Heart left ventricle (tissue), 16 donors: ENCODE measurements at places on chromosomes 13 and 19. TPM values are rescaled to one million over a fixed set of nuclear protein-coding genes. Genes with fewer than 3 reads are reported as not detected.
A peak's percentile ranks its signal among the peaks of the same experiment; 100 is the strongest.

GRCh38 chr19:42276821-42277220 is 7.8 kb downstream of the CIC start:
- peak overlapping the region; percentile 22 for H3K27ac ChIP-seq
- no peak overlapping the region for H3K4me3 ChIP-seq
- DNase-seq = no peak
- H3K27me3 ChIP-seq = no peaks in the 10 kb centered on the region

GRCh38 chr13:52703482-52703881 is 36.1 kb downstream of the CNMD start:
- H3K27ac ChIP-seq = no peak overlapping the region
- no peak overlapping the region for H3K4me3 ChIP-seq
- DNase-seq = no peak

GRCh38 chr13:47553329-47553977 is 447.6 kb downstream of the SUCLA2 start:
- no peak overlapping the region for H3K4me3 ChIP-seq
- no peaks in the 10 kb centered on the region for H3K27me3 ChIP-seq
- no peaks in the 10 kb centered on the region for H3K36me3 ChIP-seq
- H3K4me1 ChIP-seq = no peaks in the 10 kb centered on the region

DNA sequence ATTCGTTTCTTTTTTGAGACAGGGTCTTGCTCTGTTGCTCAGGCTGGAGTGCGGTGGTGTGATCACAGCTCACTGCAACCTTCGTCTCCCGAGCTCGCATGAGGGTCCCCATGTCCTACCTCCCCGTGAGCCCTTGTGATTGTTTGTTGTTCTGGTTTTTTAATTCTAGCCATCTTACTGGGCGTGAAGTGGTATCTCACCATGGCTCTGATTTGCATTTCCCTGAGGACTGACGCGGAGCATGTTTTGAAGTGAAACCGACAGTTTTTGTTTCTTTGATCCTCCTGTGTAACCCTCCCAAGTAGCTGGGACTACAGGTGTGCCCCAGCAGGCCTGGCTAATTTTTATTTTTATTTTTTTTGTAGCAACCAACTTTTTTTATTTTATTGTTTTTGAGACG is 21.7 kb downstream of the GNG7 start:
- no peaks in the 10 kb centered on the region for H3K27me3 ChIP-seq
- peaks cover 8% of the 10 kb centered on the region for H3K4me1 ChIP-seq
- H3K27ac ChIP-seq = no peak overlapping the region
- no peak overlapping the region for H3K4me3 ChIP-seq

DNA sequence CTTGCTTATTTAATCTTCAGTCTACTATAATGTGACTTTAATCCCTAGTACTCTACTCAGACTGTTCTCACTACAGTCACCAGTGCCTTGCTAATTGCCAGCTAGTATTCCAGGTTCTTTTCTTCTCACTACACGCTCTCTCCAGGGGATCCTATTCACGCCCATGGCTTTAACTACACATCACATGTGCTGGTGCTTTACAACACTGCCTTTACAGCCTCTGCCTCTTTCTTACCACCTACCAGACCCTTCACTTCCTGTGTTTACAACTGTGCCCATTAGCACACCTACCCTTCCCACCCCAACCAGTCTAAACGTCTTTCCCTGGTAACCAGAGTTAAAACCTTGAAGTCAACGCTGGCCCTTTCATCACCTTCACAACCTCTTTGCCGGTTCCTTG is 249.5 kb downstream of the DNAJC15 start:
- H3K4me1 ChIP-seq = peaks cover 24% of the 10 kb centered on the region
- H3K27ac ChIP-seq = no peak overlapping the region

DNA sequence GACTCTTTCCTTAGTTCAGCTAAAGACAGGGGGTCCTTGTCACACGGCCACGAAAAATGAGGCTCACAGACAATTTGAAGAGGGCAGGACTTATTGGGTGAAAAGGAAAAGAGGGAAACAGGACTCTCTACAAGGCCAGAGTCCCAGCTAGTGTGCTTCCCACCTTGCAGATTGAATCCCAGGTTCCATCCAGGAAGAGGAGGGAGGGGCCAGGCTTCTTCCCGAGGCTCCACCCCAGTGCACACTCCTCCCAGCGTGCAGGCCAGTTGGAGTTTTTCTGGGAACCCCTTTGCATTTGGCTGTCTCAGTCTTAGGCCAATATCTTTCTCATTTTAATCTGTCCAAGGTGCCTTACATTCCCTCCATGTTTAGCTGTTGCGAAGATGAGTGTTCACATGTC is 106.8 kb downstream of the DNAJC3 start:
- DNase-seq = no peak
- H3K4me3 ChIP-seq = no peak overlapping the region
- H3K27ac ChIP-seq = no peak overlapping the region
- no peaks in the 10 kb centered on the region for H3K27me3 ChIP-seq

GRCh38 chr13:59721926-59722910 is 441.5 kb downstream of the DIAPH3 start:
- no peaks in the 10 kb centered on the region for H3K36me3 ChIP-seq
- no peak for DNase-seq
- H3K4me1 ChIP-seq = no peaks in the 10 kb centered on the region

DNA sequence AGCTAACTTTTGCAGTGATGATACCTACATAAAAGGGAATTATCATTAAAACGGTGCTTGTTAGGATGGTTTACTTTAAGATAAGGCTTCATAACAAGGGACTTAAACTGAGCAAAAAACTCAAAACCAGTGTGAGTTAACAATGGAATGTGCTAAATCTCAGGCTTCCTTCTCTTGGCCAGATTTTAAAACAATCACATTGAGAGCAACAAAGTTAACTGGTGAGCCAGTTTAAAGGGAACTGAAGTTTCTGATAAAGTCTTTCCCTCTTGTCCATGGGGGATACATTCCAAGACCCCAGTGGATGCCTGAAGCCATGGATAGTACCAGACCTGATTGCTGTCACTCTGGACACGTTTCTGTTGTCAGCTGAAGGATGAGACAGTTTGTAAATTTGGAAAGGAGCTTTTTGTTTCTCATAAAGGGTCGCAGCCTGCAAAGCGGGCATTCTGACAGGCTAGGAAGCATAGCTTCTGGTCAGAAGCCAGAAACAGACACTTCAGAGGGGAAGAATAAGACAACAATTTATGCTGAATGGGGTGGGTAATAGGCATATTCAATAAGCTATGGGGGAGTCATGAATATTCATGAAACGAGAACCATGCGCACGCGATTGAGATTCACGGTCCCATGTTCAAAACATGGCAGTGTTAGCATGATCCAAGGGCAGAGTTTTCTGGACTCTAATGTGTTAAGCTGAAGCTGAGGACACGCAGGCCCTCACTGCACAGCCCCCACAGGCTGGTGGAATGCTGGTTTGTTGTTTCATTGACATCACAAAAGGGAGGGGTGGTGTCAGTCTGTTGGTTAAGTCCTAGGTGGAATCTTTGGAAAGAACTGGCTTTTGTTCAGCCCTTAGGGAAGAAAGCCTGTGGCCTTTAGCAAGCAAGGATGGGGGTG is 150.6 kb upstream of the RNF113B start:
- DNase-seq = no peak
- H3K27me3 ChIP-seq = no peaks in the 10 kb centered on the region
- H3K36me3 ChIP-seq = no peaks in the 10 kb centered on the region
- no peak overlapping the region for H3K27ac ChIP-seq
- peaks cover 3% of the 10 kb centered on the region for H3K4me1 ChIP-seq

DNA sequence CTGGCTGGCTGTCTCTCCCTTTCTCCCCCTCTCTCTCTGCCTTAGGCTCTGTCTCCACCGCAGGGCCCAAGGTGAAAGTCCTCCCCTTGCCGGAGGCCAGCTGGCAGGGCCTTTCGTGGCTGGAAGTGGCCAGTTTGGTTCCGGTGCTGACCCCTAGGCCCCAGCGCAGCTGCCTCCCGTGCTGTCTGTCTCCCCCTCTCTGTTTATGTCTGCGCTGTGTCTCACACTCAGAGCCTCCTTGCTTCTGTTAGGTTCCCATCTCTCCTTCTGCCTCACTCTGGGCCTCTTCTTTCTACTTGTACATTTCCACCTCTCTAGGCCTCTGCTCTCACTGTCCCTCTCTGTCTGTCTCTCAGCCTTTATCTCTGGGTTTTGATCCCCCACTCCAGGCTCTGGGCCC is 13.1 kb downstream of the CCDC97 start:
- H3K36me3 ChIP-seq = peaks cover 3% of the 10 kb centered on the region
- no peak overlapping the region for H3K4me3 ChIP-seq
- peak overlapping the region; percentile 86 for H3K27ac ChIP-seq
- no peaks in the 10 kb centered on the region for H3K27me3 ChIP-seq
- peaks cover 69% of the 10 kb centered on the region for H3K4me1 ChIP-seq
- DNase-seq = no peak

GRCh38 chr13:108278466-108278865 is 8.9 kb downstream of the TNFSF13B start:
- no peaks in the 10 kb centered on the region for H3K36me3 ChIP-seq
- no peaks in the 10 kb centered on the region for H3K4me1 ChIP-seq
- H3K4me3 ChIP-seq = no peak overlapping the region
- DNase-seq = no peak
- H3K27ac ChIP-seq = no peak overlapping the region

GRCh38 chr19:56112313-56112709 is 8.8 kb downstream of the ZNF787 start:
- H3K4me1 ChIP-seq = peaks cover 70% of the 10 kb centered on the region
- H3K4me3 ChIP-seq = no peak overlapping the region
- H3K27me3 ChIP-seq = no peaks in the 10 kb centered on the region
- no peak for DNase-seq
- no peaks in the 10 kb centered on the region for H3K36me3 ChIP-seq

GRCh38 chr13:99911965-99912566 is 59.5 kb downstream of the ZIC5 start:
- no peak overlapping the region for H3K4me3 ChIP-seq
- H3K4me1 ChIP-seq = no peaks in the 10 kb centered on the region
- no peaks in the 10 kb centered on the region for H3K36me3 ChIP-seq
- H3K27me3 ChIP-seq = peaks cover 58% of the 10 kb centered on the region

- no peak for DNase-seq
- H3K4me1 ChIP-seq = no peaks in the 10 kb centered on the region
- no peaks in the 10 kb centered on the region for H3K36me3 ChIP-seq
Measured at GRCh38 chr13:74550039-74550438, 415.8 kb upstream of the KLF12 start.

GRCh38 chr19:38247734-38248268 is 8.4 kb downstream of the PPP1R14A start:
- no peaks in the 10 kb centered on the region for H3K36me3 ChIP-seq
- peaks cover 43% of the 10 kb centered on the region for H3K4me1 ChIP-seq
- no peak for DNase-seq
- H3K27ac ChIP-seq = peak overlapping the region; percentile 12
- H3K4me3 ChIP-seq = no peak overlapping the region
- H3K27me3 ChIP-seq = no peaks in the 10 kb centered on the region

- peaks cover 15% of the 10 kb centered on the region for H3K4me1 ChIP-seq
- DNase-seq = no peak
- no peak overlapping the region for H3K4me3 ChIP-seq
- no peaks in the 10 kb centered on the region for H3K27me3 ChIP-seq
Measured at GRCh38 chr13:27137759-27138158, 33.9 kb downstream of the USP12 start.

DNA sequence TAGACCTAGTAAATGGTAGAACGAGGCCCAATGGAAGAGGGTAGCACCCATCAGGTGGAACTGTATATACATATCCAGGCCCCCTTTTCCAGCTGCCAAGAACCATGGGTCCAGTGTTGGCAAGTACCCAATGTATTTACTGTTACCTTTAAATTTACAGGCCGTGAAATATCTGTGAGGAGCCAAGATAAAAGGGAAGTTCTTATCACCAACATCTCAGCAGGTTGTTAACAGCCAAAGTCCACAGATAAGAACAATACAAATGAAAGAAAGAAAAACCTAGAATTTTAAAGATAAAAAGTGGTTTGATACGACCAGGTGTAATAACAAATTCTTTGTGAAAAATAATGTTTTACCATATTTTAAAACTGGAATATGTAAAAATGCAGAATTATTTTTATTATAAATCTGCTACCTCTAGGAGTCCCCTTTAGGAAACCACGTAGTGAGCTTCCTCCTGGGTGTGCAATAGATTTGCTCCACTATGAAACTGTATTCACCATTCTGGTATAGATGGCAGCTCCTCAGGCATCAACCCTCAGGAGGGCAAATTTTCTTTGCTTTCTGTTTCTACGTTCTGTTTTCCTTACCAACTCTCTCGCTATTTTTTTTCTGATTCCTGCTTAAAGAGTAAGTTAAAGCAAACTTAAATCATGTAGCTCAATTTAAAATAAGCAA is 292.2 kb upstream of the SLC10A2 start:
- DNase-seq = no peak
- H3K27me3 ChIP-seq = no peaks in the 10 kb centered on the region
- no peak overlapping the region for H3K4me3 ChIP-seq
- no peak overlapping the region for H3K27ac ChIP-seq
- no peaks in the 10 kb centered on the region for H3K36me3 ChIP-seq

GRCh38 chr19:48445256-48445605 is 552 bp upstream of the GRWD1 start:
- peak overlapping the region; percentile 93 for H3K27ac ChIP-seq
- peaks cover 9% of the 10 kb centered on the region for H3K4me1 ChIP-seq
- peaks cover 33% of the 10 kb centered on the region for H3K36me3 ChIP-seq
- peaks cover 4% of the 10 kb centered on the region for H3K27me3 ChIP-seq

GRCh38 chr19:2282062-2282861 is at the start of gene PEAK3:
TSS of gene PEAK3 (minus strand) at chr19:2282175. CDS start at chr19:2280931, 1,244 bp downstream.
- H3K27ac ChIP-seq = peak within 1 kb of the TSS; percentile 9
- peak; percentile 93 for DNase-seq
- H3K36me3 ChIP-seq = no peaks in the 10 kb centered on the region

DNA sequence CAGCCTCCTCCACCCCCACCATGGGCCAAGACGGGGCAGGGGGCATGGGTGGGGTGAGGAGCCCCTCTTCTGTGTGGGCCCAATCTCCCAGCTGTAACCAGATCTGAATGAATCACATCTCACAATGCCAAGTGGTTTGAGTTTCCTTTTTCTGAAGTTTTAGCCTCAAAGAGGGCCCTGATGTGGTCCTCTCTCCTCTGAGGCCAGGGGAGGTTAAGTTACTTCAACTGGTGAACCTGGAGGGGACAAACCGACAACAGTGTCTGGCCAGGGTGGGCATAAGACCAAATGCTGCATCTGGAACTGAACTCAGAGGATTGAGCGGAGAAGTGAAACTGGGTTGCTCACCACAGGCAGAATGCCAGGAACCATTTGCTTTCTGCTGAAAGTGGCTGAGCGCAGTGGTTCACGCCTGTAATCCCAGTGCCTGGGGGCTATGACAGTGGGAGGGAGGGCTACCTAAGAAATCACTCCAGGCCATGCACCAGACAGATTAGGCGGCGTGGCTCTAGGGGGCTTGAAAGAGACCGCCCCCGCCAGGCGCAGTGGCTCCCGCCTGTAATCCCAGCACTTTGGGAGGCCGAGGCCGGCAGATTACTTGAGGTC is 15.4 kb upstream of the IRGC start:
- peak; percentile 74 for DNase-seq
- no peak overlapping the region for H3K4me3 ChIP-seq
- peaks cover 11% of the 10 kb centered on the region for H3K4me1 ChIP-seq
- peak overlapping the region; percentile 73 for H3K27ac ChIP-seq

- peaks cover 84% of the 10 kb centered on the region for H3K4me1 ChIP-seq
- no peaks in the 10 kb centered on the region for H3K36me3 ChIP-seq
- H3K27ac ChIP-seq = no peak overlapping the region
- H3K27me3 ChIP-seq = no peaks in the 10 kb centered on the region
Measured at GRCh38 chr13:99303863-99304521, 3.2 kb downstream of the GPR183 start.

Gene DKKL1
- not detected for polyA plus RNA-seq

Gene LIPE
- polyA plus RNA-seq = 47.1 TPM

Gene WDR87
- polyA plus RNA-seq = not detected

Gene ZNF587B
- 5.9 TPM for polyA plus RNA-seq

Gene CEACAM8
- polyA plus RNA-seq = not detected

Gene NLRP11
- polyA plus RNA-seq = not detected

Gene VSTM1
- not detected for polyA plus RNA-seq

Gene GRK1
- 0.08 TPM for polyA plus RNA-seq

Gene VAV1
- 1.2 TPM for polyA plus RNA-seq
